ENCODE measurements at places on chromosomes 2 and 18. TPM values are rescaled to one million over a fixed set of nuclear protein-coding genes. Genes with fewer than 3 reads are reported as not detected.

DNA sequence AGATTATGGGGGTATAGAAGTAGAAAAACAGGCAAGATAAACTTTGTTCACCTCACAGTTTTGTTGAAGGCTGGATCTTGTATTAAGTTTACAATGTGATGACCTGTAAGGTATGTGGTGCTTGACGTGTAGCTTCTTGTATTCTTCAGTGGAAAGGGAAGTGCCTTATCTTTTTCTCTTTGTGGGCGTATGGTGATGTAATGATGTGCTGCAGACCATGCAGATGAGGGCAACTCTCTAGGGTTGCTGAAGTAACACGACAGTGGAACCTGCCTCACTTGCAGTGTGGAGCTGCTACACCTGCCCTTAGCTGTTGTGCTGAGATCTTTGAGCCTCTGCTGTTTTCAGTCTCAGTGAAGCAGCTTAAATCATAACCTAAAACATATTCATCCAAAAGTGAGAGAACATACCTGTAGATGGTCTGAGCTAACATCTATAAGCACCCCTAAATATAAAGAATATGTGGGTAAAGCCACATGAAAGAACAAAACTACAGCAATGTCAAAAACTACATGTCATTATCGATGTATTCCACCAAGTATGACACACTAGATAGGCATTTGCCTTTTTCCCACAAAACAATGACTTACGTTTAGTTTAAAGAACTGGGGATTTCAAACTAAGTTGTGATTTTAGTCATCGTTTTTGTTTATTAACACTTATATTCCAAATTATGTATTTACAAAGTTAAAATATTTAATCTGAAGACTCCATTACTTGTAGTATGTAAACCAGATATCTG lies 1144.1 kb downstream of the CNTNAP5 start:
- no peak overlapping the region for H3K27ac ChIP-seq
- H3K4me3 ChIP-seq, result no peak overlapping the region
- H3K36me3 ChIP-seq, result no peaks in the 10 kb centered on the region
- DNase-seq, result no peak
- H3K4me1 ChIP-seq, result no peaks in the 10 kb centered on the region

DNA sequence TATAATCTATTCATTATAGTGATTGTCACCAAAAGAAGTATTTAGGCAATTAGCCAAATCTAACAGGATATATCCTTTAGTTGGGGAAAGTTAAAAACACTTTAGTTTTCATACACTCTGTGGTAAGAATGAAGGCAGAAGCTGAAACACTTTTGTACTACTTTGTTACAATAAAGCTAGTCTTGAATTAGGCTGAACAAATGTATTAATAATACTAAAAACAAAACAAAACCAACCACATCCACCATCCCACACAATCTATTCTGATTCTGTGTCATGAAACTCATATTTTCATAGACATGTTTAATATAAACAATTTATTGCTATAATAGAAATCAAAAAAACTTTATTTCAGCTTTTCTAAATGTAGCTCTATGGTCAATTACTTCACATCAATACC lies 508.8 kb downstream of the ZEB2 start:
- H3K27ac ChIP-seq, result no peak overlapping the region
- peaks cover 8% of the 10 kb centered on the region for H3K4me1 ChIP-seq
- H3K4me3 ChIP-seq, result no peak overlapping the region
- H3K36me3 ChIP-seq, result peaks cover 15% of the 10 kb centered on the region

GRCh38 chr2:33552758-33553461 lies 46.2 kb downstream of the FAM98A start:
- H3K27ac ChIP-seq, result peak overlapping the region; percentile 26
- no peak overlapping the region for H3K4me3 ChIP-seq
- H3K36me3 ChIP-seq, result peaks cover 81% of the 10 kb centered on the region
- H3K4me1 ChIP-seq, result peaks cover 23% of the 10 kb centered on the region
- H3K27me3 ChIP-seq, result no peaks in the 10 kb centered on the region
- no peak for DNase-seq

The SLC8A1 gene
- 0.04 TPM for total RNA-seq

DNA sequence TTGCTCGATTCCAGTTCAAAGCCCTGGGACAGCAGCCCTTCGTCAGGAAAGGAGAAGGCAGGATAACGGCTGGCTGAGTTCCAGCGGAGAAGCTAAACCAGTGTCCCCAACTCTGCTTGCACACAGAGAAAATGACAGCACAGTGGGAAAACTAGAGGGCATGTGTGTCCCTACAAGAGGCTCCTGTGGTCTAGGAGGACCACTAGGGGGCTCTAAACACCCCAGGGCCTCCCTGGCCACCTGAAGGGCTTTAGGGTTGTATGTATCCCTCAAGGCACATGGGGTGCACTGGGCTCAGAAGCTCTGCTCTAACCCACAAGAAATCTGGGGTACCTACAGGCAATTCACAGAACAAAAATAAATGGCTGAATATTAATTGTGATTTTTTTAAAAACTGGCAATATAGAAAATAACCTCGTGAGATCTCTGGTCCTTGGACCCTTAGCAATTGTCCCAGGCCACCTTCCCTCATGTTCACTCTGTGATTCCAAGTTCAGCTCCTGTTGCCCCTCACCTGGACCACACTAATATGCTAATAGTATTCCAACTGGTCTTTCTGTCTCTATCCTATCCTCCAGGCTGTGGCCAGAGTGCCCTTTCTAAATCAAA lies 17.5 kb downstream of the STAT1 start:
- peaks cover 93% of the 10 kb centered on the region for H3K36me3 ChIP-seq
- H3K27me3 ChIP-seq, result no peaks in the 10 kb centered on the region
- no peak for DNase-seq
- no peak overlapping the region for H3K27ac ChIP-seq

DNA sequence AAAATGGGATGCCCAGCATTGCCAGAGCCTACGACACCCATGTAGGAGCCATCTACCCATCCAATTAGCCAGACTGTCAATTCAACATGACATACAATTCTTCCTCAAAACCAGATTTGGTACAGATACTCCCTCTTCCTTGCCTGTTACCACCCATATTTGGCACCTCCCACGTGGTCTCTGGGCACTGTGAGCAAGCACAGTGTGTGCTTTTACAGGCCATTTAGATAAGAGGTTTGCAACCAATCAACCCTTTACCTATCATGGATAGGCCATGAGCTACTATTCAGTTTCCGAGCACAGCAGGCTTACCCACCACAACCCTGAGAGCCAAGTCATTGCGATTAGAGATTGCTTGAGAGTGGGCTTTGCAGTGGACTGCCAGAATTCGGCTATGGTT lies 40.9 kb downstream of the ARID5A start:
- no peak for DNase-seq
- H3K4me3 ChIP-seq, result no peak overlapping the region
- no peaks in the 10 kb centered on the region for H3K27me3 ChIP-seq

GRCh38 chr2:149058936-149059335 lies 20.4 kb downstream of the LYPD6B start:
- no peak for DNase-seq
- H3K4me1 ChIP-seq, result no peaks in the 10 kb centered on the region
- no peaks in the 10 kb centered on the region for H3K36me3 ChIP-seq
- peaks cover 3% of the 10 kb centered on the region for H3K27me3 ChIP-seq
- no peak overlapping the region for H3K4me3 ChIP-seq

The ALKAL2 gene
- total RNA-seq, result not detected

The CFAP65 gene
- total RNA-seq, result not detected

DNA sequence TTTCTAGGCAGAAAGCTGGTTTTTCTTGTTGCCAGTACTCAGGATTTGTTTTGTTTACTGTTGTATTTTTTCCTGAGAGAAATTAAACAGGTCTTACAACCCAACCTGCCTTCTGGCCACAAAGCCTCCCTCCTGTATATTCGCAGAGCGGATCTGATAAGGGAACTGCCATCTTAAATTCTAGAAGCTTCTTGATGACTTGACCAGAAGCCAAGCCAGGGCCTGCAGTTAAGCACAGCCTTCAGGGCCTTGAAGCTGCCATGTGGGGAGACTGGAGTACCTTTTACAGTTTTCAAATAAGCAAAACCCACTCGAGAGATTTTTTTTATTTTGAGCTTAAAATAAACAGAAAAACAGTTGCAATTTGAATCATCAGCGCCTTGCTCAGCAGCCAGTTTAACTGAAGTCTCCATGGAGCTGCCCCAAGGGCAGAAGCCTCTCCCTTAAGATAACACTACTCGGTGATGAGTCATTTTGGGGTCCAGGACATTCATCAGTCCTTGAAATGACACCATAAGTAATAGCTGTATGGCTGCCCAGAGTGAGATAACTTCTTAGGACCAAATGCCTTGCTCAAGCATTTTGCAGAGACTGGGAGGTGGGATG lies 51.5 kb upstream of the PHLPP1 start:
- no peak overlapping the region for H3K27ac ChIP-seq
- no peaks in the 10 kb centered on the region for H3K27me3 ChIP-seq
- no peak overlapping the region for H3K4me3 ChIP-seq
- H3K36me3 ChIP-seq, result no peaks in the 10 kb centered on the region

DNA sequence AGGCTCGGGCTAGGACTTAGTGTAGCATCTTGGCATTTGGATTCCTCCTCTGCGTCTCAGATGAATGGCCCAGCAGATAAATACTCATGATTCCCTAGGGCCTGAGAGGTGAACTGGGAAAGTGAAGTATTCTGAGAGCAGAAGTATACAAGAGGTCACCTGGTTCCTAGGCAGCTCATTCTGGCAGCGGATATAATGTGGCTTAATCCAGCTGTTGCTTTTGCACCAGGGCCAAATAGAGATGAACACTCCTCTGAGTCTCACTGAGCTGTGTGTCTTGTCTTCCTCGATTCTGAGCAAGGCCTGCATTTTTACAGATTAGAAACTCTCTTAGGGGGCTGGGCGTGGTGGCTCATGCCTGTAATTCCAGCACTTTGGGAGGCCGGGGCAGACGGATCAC lies 196.1 kb downstream of the SLC4A3 start:
- H3K4me1 ChIP-seq, result no peaks in the 10 kb centered on the region
- H3K27ac ChIP-seq, result no peak overlapping the region
- H3K27me3 ChIP-seq, result peaks cover 6% of the 10 kb centered on the region

DNA sequence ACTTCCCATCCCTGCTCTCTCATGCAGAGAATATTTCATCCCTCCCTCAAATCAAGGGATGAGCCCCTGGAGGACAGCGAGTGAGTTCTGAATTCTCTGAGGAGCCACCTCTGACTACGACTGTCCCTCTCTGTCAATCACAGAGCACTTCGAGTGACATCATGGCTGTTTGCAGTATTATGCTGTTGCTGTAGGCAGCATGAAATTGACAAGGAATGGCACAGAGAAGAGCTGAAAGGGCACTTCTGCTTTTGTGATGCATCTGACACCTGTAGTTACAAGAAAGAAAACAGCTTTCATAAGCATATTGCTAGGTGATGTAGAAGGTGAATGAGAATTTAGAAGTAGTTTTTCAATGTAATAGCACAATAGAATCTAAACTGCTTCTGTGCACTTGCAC lies 166.9 kb downstream of the ARHGAP15 start:
- peak overlapping the region; percentile 73 for H3K27ac ChIP-seq
- H3K4me1 ChIP-seq, result peaks cover 12% of the 10 kb centered on the region
- peaks cover 38% of the 10 kb centered on the region for H3K36me3 ChIP-seq

The DPP10 gene
- total RNA-seq, result not detected

The CXCR2 gene
- total RNA-seq, result not detected

DNA sequence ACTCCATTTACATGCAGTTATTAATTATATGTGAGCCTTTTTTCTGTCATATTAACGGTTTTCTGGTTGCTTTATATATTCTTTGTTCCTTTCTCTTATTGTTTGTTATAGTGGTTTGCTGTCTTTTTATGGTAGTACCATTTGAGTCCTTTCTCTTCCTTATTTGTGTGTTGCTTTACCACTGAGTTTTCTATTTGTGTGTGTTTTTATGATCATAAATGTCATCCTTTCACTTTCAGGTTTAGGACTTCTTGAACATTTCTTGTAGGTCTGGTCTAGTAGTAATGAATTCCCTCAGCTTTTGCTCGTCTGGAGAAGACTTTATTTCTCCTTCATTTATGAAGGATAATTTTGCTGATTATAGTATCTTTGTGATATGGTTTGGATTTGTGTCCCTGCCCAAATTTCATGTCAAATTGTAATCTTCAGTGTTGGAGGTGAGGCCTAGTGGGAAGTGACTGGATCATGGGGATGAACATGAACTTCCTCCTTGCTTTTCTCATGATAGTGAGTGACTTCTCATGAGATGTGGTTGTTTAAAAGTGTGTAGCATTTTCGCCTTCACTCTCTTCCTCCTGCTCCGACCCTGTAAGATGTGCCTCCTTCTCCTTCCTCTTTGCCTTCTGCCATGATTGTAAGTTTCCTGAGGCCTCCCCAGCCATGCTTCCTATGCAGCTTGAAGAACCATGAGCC lies 11.5 kb downstream of the GCC2 start:
- H3K36me3 ChIP-seq, result peaks cover 86% of the 10 kb centered on the region
- peak overlapping the region; percentile 53 for H3K27ac ChIP-seq
- H3K27me3 ChIP-seq, result no peaks in the 10 kb centered on the region
- no peak for DNase-seq

The FEV gene
- total RNA-seq, result not detected

- no peaks in the 10 kb centered on the region for H3K36me3 ChIP-seq
- no peaks in the 10 kb centered on the region for H3K27me3 ChIP-seq
- H3K27ac ChIP-seq, result no peak overlapping the region
- no peaks in the 10 kb centered on the region for H3K4me1 ChIP-seq
- DNase-seq, result no peak
- H3K4me3 ChIP-seq, result no peak overlapping the region
Observed at GRCh38 chr2:13745330-13745729, 887.2 kb upstream of the LRATD1 start.

- no peak for DNase-seq
- H3K4me1 ChIP-seq, result no peaks in the 10 kb centered on the region
- no peak overlapping the region for H3K4me3 ChIP-seq
- peaks cover 4% of the 10 kb centered on the region for H3K27me3 ChIP-seq
- H3K27ac ChIP-seq, result no peak overlapping the region
- H3K36me3 ChIP-seq, result no peaks in the 10 kb centered on the region
Observed at GRCh38 chr2:94984964-94985575, 40.4 kb upstream of the MAL start.

The MC4R gene
- not detected for total RNA-seq

The C2orf15 gene
- total RNA-seq, result 1.2 TPM

The ZC3H8 gene
- total RNA-seq, result 25.7 TPM

The TMX3 gene
- total RNA-seq, result 59.9 TPM

DNA sequence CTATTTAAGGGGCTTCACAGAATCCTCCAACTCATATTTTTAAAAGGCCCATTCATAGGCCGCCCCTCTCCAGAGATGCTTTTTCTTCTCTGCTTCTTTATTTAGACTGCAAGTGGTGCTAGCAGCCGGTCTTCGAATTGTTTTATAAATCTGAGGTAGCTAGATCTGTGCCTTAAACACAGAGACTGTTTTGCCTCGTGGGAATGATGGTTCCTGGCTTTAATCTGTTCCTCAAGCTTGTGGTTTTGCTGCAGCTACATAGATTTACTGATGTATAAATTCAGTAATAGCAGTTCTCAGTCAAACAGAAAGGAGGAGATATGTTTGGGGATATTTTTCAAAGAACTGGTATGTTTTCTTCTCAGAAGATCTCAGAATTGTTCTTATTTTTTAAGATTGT lies 45.3 kb downstream of the TNFRSF11A start:
- H3K36me3 ChIP-seq, result no peaks in the 10 kb centered on the region
- no peak overlapping the region for H3K4me3 ChIP-seq
- no peaks in the 10 kb centered on the region for H3K27me3 ChIP-seq
- no peak for DNase-seq
- H3K27ac ChIP-seq, result no peak overlapping the region

GRCh38 chr2:9565436-9566153 lies 10.0 kb upstream of the ADAM17 start:
- no peak overlapping the region for H3K4me3 ChIP-seq
- H3K27me3 ChIP-seq, result no peaks in the 10 kb centered on the region
- no peaks in the 10 kb centered on the region for H3K4me1 ChIP-seq
- H3K36me3 ChIP-seq, result no peaks in the 10 kb centered on the region
- no peak overlapping the region for H3K27ac ChIP-seq

- H3K27ac ChIP-seq, result no peak overlapping the region
- no peaks in the 10 kb centered on the region for H3K27me3 ChIP-seq
- H3K36me3 ChIP-seq, result no peaks in the 10 kb centered on the region
- H3K4me1 ChIP-seq, result no peaks in the 10 kb centered on the region
- no peak for DNase-seq
Observed at GRCh38 chr18:29176681-29177080, 999.8 kb upstream of the CDH2 start.
